ENCODE measurements at places on chromosomes 4 and X.

- DNase-seq: no peak
Observed at GRCh38 chr4:36573441-36573840, 292.0 kb downstream of the DTHD1 start.

GRCh38 chr4:63618883-63619718 is 790.1 kb downstream of the TECRL start:
- no peak for DNase-seq

GRCh38 chr4:152462695-152463094 is 73.2 kb downstream of the FBXW7 start:
- no peak for DNase-seq

DNA sequence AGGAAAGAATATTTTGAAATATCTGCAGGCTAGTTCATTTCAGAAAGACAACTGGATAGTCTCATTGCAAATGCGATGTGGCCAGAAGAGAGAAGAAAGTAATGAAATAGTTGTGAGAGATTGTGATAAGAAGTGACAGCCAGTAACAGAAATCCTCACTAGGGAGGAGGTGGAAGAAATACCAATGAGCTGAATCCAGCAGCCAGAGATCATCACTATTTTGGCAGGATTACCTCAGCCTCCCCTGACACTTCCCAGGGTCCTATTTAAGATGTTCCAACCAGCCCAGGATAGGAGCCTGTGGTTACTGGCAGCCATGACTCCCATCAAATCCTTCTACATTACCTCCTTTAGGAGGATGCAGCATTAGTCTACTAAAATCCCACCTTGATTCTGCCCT is 76.7 kb upstream of the ARHGAP24 start:
- DNase-seq: no peak

- DNase-seq: no peak
Observed at GRCh38 chr4:11467931-11468330, 39.2 kb upstream of the HS3ST1 start.

DNA sequence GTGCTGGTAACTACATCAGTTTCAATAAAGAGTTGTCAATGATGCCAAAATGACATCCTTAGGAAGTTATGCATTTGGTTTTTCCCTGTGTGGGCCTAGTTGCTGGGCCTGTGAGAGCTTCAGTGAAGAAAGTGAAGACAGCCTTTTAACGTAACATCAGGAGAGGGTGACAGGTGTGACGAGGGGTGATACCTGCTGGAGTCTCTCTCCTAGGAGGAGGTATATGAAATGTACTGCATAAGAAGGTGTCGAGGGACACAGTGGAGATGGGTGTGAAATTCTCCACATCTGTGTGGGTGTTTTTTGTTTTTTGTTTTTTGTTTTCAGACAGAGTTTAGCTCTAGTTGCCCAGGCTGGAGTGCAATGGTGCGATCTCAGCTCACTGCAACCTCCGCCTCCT is 49.2 kb downstream of the EVC start:
- no peak for DNase-seq

DNA sequence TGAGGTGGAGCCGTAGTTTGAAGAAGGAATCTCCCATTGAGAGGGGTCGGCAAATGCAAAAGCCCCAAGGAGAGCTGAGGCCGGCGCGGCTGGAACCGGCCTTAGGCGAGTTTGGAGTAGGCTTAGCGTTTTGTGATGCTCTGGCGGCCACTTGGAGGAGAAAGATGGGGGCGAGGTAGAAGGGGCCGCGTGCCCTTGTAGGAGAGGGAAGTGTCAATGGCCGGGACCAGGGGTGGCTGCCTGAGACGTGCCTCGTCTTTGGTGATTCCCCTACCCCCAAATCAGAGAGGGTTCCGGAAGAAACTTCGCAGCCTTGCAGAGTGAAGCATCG is 11.7 kb downstream of the MSX1 start:
- no peak for DNase-seq

DNA sequence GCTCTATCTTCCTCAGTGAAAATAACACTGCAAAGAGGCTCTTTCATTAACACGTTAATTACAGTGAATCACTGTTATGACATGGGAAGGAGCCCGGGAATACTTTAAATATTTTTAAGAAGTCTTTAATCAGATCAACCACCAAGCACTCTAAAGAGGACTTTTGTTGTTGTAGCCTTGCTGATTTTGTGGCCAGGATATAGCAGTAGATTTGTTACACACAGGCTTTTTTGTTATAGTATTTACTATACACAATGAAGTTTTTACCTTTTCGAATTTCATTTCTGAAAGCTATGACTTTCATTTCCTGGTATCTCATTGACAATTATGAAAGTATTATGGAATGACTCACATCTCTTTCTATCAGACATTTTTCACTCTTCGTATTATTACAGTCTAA is 20.3 kb downstream of the FGF13 start:
- DNase-seq: no peak

DNA sequence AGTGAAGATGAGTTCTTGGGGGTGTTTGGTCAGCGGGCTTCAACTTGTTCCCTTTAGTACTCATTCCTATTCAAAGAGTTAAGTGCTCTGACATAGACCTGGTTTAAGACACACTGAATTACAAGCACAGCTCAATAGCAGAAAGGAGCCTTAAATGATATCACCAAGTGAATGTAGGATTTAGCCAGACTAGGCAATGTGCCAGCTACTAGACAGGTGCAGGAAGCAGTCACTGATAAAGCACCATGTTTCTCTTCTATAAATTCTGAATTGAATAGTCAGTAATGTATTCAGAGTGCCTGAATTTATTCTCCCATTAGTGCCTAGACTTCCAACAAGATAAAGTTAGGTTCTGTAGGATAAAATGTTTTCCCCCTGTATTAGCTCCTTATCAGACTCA is 63.6 kb downstream of the ASB9 start:
- no peak for DNase-seq

GRCh38 chrX:46611658-46612362 is 38.2 kb downstream of the CHST7 start:
- DNase-seq: peak; percentile 4

- no peak for DNase-seq
Observed at GRCh38 chr4:30716681-30717207, 3.4 kb upstream of the PCDH7 start.

DNA sequence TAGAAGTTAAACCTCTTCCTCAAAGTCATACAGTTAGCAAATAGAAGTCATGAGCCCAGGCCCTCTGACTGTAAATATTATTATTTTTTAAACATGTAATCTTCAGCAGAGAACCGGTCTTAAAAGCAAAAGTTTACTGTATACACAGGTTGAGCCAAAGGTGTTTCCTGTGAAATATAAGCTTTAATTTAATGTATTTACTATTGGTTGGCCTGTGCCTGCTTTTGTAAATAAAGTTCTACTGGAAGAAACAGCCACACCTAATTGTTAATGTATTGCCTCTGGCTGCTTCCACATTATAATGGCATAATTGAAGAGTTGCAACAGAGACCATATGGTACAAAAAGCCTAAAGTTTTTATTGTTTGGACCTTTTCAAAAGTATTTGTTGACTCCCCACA is 61.0 kb upstream of the PRDM8 start:
- DNase-seq: no peak

- DNase-seq: no peak
Observed at GRCh38 chr4:7226439-7226838, 34.1 kb downstream of the SORCS2 start.

GRCh38 chr4:104719539-104720230 is 225.0 kb upstream of the CXXC4 start:
- no peak for DNase-seq

DNA sequence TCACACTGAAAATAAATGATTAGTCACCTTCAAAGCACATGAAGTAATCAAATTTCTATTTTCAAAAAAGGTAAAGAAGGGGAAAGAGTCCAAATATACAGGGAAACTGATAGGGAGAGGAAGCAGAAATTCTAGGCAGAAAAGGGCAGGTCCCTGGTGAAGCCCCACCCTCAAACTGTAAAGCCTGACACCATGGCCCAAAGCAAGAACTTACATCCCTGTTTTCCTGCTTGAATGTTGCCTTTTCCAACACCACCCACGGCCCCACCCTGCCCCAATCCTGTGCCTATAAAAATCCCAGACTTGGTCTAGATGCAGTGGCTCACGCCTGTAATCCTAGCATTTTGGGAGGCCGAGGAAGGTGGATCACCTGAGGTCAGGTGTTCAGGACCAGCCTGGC is 361.8 kb downstream of the PPP3CA start:
- DNase-seq: no peak

DNA sequence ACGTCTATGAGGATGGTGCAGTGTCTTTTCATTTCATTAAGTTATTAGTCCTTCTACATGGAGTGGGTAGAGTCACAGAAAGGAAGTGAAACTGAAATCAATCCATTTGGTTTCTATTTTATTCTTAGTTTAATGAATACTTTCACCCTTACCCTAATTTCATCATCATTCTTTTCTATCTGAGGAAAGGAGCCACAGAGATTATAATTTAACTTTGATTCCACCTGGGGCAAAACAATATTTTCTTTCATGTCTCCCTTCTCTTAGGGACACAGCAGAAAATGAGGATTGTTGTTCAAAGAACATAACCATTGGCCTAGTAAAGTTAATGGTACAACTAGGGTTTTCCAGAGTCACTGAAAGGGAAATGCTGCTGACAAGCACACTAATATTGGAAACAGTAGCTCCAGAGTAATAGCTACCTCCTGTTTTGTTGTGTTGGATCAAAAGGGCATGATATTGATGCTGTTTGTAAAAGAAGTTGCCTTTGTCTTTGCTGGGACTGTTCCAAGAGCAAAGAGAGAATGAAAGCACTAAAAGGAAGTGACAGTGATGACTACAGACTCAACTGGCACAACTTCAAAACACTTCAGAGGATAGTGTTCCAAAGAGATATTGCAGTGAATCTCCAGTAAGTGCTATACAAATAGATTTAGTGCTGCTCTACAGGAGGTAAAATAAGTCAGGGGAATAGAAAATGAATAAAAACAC is 247.1 kb upstream of the PITX2 start:
- DNase-seq: no peak

DNA sequence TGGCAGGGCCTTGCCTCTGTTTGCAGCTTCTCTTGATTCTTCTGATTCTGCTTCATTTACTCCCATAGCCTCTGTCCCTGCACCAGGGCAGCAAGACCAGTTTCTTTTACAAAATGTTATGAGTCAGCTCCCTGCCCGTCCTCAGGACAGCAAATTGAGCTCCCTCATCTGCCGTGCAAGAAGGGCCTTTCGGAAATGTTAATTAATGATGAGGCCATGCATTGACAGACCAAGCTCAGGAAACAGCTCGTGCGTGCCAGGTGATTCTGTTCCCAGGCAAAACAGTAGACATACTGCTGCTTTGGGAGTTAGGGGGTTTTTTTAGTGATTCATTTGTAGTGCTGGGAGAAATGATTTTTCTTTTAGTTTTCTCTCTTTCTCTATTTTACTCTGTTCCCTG is 231.7 kb downstream of the FBXW7 start:
- DNase-seq: no peak

DNA sequence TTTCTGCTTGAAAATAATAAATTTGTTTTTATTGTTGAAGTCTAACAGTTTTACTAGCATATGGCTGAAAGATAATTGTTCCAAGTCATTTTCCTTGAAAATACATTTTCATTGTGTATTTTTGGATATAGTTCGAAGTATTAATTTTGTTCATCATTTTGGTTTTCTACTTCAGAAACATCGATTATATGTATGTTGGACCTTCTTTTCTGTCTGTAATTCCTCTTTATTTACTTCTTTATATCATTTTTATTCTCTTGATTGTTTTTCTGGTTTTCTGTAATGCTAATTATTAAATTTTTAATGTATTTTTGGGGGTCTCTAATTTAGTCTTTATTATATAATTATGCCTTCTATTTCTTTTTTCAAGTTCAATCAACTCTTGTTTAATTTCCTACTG is 407.1 kb upstream of the FRG1 start:
- no peak for DNase-seq

GRCh38 chr4:8657381-8658088 is 65.0 kb downstream of the CPZ start:
- DNase-seq: no peak

DNA sequence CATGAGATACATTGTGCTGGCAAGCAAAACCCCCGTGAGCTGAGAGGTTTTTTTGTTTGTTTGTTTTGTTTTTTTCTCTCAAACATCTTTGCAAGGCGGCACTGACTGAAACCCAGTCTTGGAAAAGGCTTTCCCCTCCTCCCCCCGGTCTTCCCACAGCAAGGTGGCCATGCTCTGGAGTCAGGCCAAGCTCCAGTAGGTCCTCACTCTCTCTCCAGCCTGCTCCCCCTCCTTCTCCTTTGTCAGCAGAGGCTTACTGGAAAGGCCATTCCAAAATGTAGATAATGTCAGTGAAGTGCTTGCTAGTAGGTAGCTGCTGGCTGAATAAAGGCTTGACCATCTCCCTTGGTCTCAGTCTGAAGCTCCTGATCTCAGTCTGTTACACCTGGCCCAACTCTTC is 32.6 kb downstream of the FRMPD3 start:
- DNase-seq: no peak

DNA sequence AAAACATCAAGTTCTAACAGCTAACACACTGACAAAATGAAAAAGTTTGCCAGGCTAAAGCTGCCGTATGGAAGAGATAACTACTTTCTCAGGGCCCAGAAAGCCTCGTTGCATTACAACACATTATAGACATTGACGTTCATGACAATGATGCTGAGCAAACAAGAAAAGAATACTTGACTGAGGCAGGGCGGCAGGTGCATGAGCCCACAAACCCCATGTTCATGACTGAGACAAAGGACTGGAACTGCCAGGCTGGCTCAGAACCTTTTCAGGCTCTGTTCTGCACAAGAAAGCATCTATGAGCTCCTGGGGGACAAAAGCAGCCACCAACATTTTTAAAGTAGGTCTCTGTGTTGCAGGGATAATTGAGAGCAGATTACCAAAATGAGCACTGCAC is 13.6 kb downstream of the TLR6 start:
- no peak for DNase-seq

DNA sequence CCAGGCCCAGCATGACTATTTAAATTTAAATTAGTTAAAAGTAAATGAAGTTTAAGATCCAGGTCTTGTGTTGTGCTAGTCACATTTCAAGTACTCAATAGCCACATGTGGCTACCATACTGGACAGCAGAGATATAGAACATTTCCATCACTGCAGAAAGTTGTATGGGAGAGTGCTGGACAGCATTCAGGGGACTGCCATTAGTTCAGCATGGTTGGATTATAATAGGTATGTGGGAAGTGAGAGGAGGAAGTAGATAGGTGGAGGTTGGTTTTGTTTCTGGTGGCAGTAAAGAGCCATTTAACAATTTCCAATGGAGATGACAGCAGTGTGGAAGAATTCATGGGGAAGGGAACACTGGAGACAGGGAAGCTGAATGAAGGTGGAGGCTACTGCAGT is 42.1 kb downstream of the ERVMER34-1 start:
- DNase-seq: no peak

Data from effector memory CD4-positive, alpha-beta T cell (primary cell).